ENCODE measurements at places on chromosomes 5 and 9.

- DNase-seq: no peak
Observed at GRCh38 chr5:32802764-32803163, 91.6 kb downstream of the NPR3 start.

DNA sequence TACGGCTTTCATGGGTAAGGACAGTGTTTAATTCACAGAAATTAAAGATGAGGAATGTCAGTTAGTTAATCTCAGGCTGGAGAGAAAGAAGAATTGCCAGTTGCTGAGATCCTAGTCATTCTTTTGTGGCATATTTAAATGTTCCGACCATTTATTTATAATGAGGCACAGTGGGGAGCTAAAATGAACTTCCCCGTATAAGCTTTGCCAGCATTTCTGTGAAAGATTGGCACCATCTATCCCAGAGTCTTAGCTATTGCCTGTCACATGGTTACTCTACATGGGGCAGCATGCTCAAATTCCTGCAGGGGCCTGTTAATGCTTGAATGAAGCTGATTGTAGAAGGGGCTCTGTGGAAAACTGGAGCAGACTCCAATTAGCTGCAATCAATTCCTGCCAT is 314.1 kb downstream of the PRELID2 start:
- no peak for DNase-seq

DNA sequence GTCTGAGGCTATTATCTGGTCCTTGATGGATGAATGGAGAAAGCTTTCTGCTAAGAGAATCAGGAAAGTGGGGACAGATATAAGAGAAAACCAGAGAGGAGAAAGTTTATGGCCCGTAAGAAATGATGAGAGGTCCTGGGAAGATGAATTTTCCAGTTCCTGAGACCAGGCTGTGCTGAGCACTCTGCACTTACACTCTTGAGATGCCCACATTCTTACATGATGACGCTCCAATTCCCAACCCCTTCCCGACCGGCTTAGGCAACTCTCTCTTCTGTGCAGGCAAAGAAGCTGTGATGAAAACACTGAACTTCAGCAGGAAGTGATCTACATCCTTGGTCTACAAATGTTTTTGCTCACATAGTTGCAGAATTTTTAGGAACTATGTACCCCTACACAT is 417.0 kb downstream of the ARHGEF28 start:
- DNase-seq: no peak

GRCh38 chr9:129944506-129945116 is 98.4 kb downstream of the FNBP1 start:
- no peak for DNase-seq

DNA sequence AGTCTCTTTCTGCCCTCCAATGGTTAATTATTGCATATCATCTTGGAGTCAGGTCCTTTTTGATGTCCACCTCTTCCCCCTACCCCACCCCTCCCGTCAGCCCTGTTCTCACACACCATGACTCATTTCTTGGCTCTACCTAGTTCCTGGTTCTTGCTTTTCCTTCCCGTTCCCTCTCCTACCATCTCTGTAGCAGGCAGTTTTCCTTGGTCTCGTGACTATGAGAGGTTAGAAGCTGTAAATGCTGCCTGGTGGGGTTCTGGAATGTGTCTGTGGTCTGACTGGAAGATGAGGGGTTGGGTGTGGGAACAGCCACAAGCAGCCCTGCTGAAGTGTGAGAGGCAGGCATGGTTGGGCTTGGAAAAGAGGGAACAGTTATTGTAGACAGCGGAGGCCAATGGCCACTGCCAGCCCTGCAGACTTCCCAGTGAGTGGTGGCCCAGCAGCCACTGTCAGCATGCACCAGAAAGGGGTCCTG is 18.2 kb downstream of the SLC22A5 start:
- peak; percentile 77 for DNase-seq

- no peak for DNase-seq
Observed at GRCh38 chr9:21121079-21121478, 20.6 kb downstream of the IFNW1 start.

DNA sequence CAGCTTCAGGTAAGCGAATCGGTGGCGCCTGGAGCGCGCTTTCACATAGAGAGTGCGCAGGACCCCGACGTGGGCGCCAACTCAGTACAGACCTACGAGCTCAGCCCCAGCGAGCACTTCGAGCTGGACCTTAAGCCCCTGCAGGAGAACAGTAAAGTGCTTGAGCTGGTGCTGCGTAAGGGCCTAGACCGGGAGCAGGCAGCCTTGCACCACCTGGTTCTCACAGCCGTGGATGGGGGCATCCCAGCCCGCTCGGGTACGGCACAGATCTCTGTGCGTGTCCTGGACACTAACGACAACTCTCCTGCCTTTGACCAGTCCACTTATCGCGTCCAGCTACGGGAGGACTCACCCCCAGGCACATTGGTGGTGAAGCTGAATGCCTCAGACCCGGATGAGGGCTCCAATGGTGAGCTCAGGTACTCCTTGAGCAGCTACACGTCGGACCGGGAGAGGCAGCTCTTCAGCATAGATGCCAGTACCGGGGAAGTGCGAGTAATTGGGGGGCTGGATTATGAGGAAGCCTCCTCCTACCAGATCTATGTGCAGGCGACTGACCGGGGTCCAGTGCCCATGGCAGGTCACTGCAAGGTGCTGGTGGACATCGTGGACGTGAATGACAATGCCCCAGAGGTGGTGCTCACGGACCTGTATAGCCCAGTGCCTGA is 1.1 kb downstream of the PCDHAC2 start:
- no peak for DNase-seq

DNA sequence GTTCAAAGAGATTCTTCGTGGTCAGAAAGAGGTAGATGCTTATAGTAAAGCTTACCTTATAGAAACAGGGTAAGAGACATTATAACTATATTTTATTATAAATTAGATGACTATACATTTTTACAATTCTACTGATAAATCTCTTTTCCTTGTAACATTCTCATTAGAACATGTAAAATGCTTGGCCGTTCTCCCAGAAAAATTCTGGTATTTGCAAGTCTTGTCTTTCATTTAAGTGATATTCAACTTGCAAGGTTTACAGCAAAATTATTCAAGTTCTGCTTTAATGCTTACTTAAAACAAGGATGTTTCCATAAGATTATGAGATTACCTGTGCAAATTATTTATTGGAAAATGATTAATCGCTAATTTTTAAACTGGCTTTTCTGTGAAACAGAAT is 41.3 kb upstream of the CDH18 start:
- DNase-seq: no peak
